LHCN-M2 (cell line): ENCODE measurements at places on chromosomes 5 and 9.

DNA sequence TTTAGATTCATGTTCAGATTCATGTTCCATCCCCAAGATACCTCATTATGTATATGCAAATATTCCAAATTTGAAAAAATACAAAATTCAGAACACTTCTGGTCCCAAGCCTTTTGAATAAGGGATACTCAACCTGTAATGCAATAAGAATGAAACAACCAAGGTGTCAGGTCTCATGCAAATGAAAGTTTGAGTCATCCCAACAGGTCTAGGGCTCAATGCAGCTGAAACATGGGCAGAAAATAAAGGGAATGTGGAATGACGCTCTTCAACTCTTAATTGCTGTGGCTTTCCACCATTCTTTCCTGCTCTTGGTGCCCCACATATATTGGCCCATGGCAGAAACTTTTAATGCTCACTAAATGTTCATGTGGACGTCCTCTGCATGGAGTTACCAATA, 107.3 kb upstream of the DAPK1 start:
- DNase-seq = no peak

- DNase-seq = no peak
Measured at GRCh38 chr5:148849461-148849860, 23.1 kb downstream of the ADRB2 start.

DNA sequence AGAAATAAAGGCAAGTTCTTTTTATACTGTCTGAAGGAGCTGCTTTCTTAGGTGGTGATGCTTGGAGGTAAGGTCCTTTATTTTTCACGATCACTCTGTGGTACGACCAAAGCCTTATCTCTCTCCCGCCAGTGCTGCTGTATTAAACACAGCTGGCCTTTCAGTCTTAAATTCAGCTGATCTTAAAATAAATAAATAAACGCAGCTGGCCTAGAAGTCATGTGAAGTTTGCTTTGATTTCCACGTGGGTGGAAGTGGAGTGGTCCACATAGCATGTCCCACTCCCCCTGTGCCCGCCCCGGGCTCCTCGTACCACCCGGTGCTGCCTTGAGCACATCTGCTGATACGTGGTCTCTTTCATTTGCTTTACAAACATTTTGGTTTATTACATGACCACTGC, 260.4 kb downstream of the FANCC start:
- no peak for DNase-seq

DNA sequence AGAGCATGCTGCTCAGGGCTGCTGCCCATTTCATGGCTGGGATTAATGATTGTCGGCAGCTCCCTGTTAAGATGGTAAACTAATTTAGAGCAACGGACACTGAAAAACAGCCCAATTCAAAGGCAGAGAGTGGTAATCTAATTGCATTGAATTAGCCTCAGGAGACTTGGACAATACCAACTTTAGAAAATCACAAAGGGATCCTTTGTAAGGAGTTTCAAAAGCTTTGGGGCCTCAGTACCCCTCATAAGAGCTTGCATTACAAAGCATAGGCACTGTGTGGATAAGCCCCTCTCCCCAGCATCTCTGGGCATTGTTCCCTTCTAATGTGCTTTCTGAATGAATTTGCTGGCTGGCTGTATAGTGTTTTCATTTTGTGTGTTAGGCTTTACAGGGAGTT, 6.7 kb downstream of the GLRA1 start:
- DNase-seq = no peak

DNA sequence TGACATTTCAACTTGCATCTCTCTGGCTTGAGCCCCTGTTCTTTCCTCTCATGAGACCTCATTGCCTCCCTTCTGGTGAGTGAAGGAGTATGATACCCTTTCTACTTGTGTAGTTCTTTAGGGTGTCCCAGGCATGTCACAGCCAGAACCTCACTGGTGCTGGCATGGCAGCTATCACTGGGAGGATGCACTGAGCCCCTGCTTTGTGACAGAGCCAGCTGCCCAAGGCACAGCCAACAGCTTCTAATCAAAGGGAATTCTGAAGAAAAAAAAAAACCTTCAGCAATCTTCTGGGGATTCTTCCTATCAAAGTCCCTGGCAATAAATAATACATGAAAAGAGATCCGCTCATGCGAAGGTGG, 652.6 kb upstream of the KLF4 start:
- DNase-seq = no peak

GRCh38 chr5:141637767-141638419, 1.1 kb downstream of the RELL2 start:
- peak; percentile 32 for DNase-seq

DNA sequence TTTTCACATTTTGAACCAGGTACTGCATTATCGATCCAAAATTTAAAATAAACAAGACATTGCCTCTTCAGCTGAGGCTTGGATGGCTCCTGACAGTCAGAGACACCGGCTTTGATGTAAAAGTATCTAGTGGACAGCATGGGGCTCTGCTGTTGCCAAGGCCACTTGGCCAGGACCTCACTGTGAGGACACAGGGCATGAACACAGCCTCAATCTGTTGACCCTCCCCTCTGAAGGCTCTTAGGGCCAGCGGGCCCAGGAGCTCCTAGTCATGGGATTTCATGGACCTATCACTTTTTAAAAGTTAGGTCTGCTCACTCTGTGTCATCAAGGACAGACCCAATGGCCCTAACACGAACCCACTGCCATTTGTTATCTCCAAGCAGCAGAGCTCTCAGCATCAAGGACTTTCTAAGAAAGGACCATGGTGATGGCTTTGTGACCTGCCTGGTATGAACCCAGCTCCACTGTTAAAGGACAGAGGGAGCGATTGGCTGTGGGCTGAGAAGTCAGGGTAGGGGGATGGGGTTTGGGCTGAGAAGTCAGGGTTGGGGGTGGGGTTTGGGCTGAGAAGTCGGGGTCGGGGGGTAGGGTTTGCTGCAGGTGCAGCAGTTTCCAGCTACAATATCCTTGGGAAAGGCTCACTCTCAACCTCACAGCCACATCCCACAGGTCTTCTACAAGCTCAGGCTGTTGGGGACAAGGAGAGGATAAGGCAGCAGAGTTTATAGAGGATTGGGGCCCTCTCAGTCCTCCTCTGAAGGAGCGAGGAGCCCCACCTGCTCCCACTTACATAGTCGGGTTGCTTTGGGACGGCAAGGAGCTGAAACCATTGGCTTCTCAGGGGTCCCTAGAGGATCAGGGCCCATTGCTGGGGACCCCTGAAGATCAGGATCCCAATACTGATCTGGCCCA, 146.8 kb downstream of the BARX1 start:
- DNase-seq = no peak

DNA sequence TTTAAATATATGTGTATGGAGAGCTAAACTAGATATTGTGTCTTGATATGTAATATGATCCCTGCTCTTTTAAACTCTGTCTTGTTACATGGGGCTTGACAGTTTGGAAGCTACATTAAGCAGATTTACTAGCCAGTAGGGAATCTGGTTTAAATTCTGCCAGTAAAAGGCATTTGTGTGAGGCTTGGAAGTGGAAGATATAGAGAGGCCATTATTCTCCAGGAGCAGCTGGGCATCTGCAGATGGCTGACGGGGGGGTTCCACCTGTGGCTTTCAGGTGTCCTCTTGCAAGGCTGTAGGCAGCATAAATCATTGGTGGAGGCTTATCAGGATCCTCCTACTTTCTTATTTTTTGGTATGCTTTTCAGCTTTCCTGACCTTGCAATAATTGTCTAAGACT, 179.1 kb upstream of the FBXL7 start:
- DNase-seq = no peak

DNA sequence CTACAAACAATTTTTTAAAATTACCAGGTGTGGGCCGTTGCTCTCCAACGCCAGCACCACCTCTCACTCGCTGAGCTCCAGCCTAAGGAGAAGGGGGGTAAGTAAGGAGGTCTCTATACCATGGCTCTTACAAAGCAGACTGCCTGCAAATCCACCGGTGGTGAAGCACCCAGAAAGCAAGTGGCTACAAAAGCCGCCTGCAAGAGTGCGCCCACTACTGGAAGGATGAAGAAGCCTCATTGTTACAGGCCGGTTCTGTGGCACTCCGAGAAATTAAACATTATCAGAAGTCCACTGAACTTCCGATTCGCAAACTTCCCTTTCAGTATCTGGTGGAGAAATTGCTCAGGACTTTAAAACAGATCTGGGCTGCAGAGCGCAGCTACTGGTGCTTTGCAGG, 46.0 kb downstream of the CDO1 start:
- no peak for DNase-seq

GRCh38 chr9:129471201-129472019, 149.5 kb downstream of the C9orf50 start:
- DNase-seq = no peak
